ENCODE measurements at places on chromosomes 4 and X.

DNA sequence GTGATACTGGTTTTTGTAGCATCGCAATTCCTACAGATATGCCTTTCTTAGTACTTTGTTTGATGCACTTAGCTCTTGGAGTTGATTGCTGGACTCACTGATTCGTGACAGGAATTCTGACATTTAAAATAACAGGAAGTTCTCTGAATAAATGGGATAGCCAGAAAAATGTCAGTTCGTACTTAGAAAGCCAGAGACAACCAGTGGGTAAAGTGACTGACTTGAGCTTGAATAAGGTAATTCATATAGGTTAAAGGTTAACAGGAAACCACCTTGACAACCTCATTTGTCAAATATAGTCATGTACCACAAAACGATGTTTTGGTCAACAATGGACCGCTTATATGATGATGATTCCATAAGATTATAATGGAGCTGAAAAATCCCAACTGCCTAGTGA lies 181.4 kb downstream of the RPA4 start:
- no peak for DNase-seq

- DNase-seq, result peak; percentile 88
These were observed 458 bp downstream of the GRIPAP1 start for GRCh38 chrX:49001521-49002090.

- DNase-seq, result no peak
These were observed 109.6 kb upstream of the GIMD1 start for GRCh38 chr4:106478152-106478551.

DNA sequence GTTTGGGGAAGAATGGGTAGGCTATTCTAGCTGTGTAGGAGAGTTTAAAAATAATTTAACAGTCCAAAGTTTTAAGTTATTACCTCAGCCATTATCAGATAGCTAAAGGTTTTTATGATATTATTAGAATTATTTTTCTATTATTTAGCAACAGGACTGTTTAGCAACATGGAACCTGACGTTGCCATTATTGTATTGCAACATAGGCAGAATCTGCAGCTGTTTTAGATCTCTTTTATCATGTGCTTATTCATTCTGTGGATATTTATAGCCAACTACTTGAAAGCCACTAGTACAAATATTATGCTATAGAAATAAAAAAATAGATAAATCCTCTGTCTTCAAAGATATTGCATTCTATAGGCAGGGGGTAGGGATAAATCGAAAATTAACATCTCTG lies 382.0 kb upstream of the TRAM1L1 start:
- DNase-seq, result no peak

- no peak for DNase-seq
These were observed 69.6 kb upstream of the PCDH18 start for GRCh38 chr4:137601934-137602333.

- no peak for DNase-seq
These were observed 522.2 kb upstream of the NR3C2 start for GRCh38 chr4:148964456-148964855.

- DNase-seq, result no peak
These were observed 490 bp upstream of the PDZD4 start for GRCh38 chrX:153830640-153831428.

DNA sequence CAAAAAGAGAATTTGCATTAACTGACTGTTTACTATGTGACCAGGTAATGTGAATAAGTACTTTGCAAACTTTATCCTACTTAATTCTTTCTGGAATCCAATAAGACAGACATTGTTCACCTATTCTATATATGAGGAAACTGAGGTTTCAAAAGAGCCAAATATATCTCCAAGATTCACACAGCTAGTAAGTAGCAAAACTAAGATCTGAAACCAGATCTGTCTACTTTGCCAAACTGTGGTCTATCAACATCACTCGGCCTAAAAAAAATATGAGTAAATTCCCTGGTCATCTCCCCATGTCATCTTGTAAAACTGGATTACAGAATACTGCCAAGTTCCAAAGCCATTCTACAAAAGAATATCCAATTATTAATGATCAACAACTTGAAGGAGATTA lies 52.8 kb downstream of the ANAPC10 start:
- DNase-seq, result no peak

GRCh38 chr4:158787709-158788475 lies 19.1 kb downstream of the FNIP2 start:
- peak; percentile 80 for DNase-seq

- DNase-seq, result no peak
These were observed 276.9 kb downstream of the ARHGAP24 start for GRCh38 chr4:85751866-85752265.

DNA sequence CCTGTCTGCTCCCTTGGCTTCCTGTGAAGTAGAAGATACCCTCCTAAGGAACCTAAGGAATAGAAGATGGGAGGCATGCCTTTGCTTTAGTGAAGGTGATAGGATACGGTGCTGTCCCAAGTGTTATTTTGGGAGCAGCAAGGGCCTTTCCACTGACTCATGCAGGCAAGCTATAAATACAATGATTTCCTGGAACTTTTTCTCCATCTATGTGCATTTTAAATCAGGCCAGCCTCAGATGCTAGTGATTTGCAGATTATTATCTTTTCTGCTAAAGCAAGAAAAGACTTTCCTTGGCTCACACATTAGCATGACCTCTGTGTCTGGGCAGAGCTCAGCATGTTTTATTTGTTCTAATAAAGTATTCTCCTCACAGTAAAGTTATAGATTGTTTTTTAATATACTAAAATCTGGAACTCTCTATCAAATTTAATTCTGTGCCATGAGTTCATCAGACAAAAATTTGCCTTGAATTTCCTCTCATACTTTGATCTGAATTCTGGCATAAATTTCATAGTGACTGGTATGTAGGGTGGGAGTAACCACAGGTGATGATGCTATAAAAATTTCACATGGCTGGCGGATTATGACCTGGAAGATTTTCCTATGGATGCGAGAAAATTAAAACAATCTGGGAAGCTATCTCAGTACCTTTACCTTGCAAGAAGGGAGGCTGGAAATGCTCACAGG lies 131.7 kb downstream of the REPS2 start:
- DNase-seq, result no peak

GRCh38 chrX:150051096-150051495 lies 112.8 kb upstream of the EOLA2 start:
- DNase-seq, result no peak

DNA sequence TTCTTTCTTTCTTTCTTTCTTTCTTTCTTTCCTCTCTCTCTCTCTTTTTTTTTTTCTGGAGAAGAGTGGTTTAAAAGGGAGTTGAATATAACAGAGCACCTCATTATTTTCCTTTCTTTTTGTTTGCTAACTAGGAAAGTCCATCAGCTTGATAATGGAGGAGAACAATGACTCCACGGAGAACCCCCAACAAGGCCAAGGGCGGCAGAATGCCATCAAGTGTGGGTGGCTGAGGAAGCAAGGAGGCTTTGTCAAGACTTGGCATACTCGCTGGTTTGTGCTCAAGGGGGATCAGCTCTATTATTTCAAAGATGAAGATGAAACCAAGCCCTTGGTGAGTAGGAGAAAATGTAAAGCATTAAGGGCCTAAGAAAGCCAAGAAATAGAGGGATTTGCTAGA lies 95.4 kb downstream of the ARHGAP24 start:
- no peak for DNase-seq

DNA sequence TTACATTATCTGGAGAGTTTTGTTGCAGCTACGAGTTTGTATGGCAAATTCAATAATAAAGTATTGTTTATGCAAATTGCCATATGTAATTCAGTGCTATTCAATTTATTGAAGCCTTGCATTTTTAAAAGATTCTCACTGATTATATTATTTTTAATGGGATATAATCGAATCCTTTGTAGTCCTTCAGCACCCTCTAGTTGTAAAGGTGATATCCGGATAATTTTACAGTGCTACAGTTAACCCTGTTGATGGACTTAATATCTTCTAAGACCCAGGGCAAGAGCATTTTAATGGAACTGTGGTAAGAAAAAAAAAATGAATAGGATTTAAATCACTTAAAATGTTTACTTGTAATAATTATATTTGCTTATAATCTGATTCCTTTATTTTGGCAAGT lies 48.5 kb upstream of the GRIA2 start:
- no peak for DNase-seq
